Stimulated activated CD8-positive, alpha-beta memory T cell treated with anti-CD3 and anti-CD28 coated beads, Interleukin-7, amount 100 ng/mL, for 1 hour (primary cell): ENCODE measurements at places on chromosomes 12 and 14.

DNA sequence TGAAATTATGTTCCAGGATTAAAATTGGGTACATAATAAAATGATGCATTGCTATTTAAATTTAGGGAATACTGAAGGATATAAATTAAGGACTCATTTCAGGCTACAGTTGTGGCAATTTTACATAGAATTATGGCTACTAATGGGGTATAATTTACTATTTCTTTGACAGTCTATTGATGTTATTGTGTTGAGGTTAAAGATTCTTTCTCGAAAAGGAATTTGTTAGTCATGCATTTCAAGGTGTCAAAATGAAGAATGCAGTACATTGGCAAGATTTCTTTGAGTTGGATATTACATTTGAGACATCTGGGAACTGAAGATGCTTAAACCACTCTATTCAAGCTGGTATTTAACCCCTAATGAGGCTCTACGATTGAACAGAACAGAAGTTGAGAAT is 28.3 kb downstream of the SLC5A8 start:
- no peak for DNase-seq

DNA sequence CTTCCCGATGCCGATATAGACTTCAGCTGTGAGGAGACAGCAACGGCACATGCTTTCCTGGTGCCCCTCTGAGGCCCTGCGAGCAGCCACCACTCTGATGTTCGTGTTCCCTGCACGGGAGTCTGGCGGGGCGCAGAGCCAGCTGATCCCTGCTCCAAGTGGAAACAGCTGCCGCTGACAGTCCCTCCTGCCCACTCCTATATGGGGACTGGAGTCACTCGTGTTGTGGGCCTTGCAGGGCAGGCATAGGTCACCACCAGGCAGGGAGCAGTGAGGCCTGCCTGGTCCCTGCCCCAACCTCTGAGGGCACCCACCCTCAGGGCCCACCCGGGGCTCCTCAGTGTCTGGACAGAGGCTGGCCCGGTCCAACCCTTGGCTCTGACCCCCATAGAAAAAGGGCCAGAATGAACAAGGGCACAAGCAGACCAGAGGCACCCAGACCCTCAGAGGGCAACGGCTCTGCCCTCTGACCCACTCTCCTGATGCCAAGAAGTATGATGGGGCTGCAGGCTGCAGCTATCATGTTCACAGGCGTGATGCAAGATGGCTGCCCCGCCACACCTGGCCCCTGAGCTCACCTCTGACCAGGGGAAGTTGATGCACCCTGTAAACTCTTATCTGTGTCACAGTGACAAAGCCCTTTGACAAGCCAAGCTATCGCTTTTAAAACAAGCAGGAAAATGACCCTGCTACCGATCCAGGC is 181.6 kb downstream of the CALM1 start:
- DNase-seq: no peak

GRCh38 chr12:101927999-101928398 is 50.6 kb downstream of the DRAM1 start:
- DNase-seq: no peak

- DNase-seq: no peak
These were observed 108.6 kb upstream of the PDE3A start for GRCh38 chr12:20259786-20260185.

DNA sequence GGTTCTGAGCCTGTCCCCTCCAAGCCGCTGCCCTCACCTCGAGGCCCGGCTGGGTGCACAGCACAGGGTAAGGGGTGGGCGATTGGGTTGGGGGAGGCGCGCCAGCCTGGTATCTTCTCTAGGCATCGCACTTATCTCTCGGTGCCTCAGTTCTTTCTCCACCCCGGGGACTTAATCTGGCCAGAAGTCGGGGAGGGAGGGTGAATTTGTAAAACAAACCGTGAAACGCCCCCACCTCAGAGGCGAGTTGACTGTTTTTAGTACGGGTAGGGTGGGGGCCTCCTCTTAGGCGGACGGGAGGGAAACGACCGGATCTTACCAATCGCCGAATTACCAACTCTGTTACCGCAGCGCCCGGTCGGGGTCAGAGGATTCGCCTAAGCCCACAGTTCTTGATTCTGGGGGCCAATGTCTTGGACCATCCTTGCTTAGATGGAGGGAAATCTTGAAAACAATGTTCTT is 1.4 kb upstream of the TBX3 start:
- no peak for DNase-seq

DNA sequence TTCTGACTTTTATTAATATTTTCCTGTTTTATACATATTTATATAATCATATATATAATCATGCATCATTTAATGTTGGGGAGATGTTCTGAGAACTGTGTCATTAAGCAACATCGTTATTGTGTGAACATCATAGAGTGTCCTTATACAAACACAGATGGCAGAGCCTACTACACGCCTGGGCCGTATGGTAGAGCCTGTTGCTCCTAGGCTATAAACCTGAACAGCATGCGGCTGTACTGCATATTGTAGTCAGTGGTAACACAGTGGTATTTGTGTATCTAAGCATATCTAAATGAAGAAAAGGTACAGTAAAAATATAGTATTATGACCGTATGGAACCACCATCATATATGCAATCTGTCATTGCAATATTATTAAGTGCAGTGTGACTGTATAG is 44.7 kb upstream of the BCL7A start:
- no peak for DNase-seq

DNA sequence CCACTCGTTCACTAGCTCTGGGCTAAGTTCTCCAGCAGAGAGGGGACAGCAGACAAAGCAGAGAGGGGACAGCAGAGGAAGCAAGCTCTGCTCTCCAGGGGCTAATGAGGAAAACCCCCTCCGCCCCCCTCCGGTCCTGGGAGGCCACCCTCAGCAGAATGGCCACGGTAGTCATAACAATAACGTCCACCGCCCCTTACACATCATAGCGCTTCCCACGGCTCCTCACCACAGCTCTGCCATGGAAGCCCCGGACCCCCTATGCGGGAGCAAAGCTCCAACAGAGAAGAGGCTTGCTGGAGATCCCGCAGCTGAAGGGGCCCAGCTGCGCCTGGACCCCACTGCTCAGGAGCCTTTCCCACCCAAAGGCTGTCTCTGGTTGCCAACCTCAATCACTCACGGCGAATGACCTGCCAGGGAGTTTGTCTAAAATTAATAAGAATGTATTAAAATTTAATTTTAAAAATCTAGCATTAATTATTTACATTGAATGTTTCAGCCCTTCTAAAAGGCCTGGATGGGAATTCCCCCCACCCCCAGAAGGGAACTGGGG is 17.4 kb downstream of the BEGAIN start:
- no peak for DNase-seq

GRCh38 chr14:63938198-63939005 is 85.6 kb downstream of the SYNE2 start:
- DNase-seq: no peak

DNA sequence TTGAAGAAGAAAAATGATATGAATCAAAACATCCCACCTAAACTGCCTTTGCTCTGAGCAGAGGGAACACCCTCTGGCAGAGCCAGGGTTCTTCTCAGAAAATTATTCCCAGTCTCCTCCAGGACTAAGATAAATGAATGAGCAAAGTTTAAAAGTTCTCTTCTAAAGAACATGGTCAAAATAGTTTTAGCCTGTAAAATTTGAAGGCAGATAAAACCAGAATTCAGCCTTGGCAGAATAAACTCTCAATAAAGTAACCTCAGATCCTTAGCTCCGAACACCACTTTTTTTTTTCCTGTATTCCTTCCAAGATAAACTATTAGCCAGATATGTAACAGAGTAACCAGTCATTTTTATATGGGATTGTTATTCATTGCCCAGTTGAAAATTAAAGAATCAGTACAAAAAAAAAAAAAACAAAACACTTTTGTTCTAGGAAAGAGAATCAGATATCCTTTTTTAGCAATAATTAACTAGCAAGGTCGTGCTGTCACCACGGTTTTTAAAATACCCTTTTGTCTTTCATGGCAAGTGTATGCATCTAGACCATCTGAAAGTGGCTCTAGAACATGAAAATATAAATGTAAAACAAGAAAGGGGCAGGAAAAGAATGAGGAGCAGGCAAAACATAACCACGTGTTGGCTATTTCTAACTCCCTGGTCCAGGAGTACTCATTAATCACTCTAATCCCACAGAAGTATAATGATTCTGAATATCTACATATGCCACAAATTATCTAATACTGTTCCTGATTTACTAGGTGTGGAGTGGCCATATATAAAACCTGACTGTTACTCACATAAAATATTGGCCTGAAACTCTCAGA is 60.8 kb downstream of the CAPZA3 start:
- DNase-seq: no peak

DNA sequence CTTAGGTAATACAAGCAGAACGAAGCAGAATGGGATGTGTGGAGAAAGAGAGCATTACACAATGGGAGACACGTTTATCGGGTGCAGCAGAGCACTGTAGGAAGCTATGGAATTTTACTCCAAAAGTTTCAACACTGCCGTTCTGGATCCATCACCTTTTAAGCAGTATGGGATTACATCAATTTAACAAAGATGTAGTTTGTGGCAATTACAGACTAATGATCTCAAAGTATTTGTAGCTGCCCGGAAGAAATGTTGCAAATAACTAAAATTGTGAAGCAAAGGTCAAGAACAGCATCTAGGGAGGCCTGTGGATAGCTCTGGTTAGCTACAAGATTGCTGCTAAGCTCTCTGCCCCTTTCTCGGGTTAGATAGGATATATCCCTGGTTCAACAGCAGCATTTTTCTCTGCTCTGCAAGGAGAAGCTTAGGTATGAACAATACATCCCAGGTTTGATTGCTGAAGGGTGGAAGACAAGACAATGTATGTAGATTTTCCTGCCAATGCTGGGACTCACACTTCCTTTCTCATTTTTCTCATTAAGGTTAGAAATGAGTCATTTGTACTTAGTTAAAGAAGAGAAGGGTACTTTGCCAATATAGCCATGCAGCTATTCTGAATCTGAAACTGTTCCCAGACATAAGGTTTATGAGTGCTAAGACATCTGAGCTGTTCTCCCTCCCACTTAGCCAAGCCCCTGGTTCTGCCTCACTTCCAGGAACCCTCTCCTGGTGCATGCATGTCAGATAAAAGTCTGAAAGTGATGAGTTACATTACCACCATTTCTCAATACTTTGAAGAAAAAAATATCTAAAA is 75.0 kb upstream of the HIF1A start:
- no peak for DNase-seq

- DNase-seq: no peak
These were observed 498.5 kb downstream of the TMTC2 start for GRCh38 chr12:83185241-83185640.

DNA sequence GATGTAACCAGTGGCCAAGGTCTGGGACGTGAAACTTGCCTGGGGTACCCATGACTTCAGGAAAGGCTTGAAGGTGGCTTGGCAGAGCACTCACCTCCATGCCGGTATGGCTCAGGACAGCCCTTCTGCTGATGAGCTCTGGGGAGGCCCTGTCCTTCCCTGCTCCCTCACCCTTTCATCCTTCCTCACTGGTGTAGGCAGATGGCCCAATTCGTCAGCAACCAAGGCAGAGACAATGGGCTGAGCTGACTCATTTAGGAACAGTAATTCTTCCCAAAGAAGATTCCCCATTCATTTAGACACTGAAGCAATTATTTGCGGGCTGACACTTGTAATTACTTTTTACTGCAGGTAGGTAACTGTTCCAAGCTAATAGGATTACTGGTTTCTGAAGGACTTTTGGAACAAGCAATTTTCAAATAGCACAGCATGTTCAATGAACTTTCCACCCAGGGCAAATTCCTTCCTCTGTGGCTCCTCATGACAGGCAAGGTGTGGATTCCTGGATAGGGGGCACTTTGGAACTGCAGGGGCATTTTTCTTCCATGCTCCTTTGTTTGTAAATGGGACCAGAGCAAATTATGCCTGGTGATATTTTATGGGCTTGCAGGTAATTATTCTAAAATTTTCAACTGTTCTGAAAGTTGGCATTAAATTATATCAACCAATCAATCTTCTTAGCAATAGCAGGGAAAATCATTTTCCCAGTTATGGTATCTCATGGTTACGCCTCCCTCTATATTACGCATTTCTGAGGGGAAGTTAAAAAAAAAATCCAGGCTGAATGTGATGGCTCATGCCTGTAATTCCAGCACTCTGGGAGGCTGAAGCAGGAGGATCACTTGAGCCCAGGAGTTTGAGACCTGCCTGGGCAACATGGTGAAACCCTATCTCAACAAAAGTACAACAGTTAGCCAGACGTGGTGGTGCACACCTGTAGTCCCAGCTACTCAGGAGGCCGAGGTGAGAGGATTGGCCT is 24.1 kb upstream of the NRDE2 start:
- no peak for DNase-seq

- no peak for DNase-seq
These were observed 43.1 kb downstream of the CACNA1C start for GRCh38 chr12:2095878-2096277.

DNA sequence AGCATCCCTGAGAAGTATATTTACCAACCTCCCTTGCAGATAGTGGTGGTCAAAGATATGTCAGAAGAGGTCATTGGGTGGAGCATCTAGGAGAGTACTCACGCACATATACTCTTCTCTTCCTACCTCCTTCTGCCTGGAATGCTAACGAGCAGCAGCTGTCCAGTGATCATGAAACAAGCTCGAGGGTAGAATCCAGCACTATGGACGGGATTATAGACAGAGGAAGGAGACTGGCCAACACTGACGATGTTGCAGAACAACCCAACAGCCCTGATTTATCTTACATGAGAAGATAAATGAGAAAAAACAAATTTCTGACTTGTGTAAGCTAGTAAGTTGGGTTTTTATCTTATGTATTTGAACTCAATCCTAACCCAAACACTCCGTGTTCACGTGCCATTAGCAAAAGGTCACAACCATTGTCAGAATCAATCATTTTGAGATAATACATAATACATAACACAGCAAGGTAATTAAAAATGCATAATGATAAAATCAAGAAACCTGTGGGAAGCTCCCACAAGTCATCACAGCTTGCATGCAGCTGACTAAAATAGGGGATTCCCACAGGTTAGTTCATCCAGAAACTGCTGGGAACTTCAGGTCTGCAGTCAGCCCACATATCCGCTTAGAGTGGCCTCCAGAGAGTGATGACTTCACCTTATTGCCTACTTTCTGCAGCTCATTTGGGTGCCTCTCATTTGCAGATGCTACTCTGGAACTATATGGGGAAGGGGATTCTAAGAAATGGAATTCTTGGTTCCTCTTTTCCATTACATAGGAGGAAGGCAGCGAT is 36.3 kb upstream of the STK38L start:
- no peak for DNase-seq

GRCh38 chr12:51819736-51820525 is 28.6 kb downstream of the FIGNL2 start:
- DNase-seq: no peak

GRCh38 chr12:50925342-50925651 is 27.0 kb upstream of the HIGD1C start:
- DNase-seq: no peak

- DNase-seq: no peak
These were observed 89.9 kb upstream of the IGF1 start for GRCh38 chr12:102570256-102570655.

- no peak for DNase-seq
These were observed 3.6 kb upstream of the NINJ2 start for GRCh38 chr12:666766-667308.

- no peak for DNase-seq
These were observed 208.7 kb downstream of the RBM19 start for GRCh38 chr12:113757221-113758002.

DNA sequence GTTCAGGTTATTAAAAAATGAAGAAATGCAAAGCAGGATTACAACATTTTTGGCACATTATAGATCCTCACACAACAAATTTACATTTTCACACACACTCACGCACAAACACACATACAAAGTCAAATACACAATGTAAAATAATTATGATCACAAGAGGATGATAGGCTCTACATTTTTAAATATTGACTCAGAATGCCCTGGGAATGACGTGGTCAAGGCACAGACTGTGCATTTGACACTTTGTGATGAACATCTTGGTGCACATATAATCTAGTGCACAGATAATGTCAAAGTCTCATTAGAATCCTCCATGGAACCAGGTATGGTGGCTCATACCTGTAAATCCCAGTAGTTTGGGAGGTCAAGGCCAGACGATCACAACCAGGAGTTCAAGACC is 49.4 kb downstream of the DPF3 start:
- no peak for DNase-seq
